CD4-positive, alpha-beta T cell treated with Interleukin-17A for 1 hour (primary cell): ENCODE measurements at places on chromosomes 3 and 15.

DNA sequence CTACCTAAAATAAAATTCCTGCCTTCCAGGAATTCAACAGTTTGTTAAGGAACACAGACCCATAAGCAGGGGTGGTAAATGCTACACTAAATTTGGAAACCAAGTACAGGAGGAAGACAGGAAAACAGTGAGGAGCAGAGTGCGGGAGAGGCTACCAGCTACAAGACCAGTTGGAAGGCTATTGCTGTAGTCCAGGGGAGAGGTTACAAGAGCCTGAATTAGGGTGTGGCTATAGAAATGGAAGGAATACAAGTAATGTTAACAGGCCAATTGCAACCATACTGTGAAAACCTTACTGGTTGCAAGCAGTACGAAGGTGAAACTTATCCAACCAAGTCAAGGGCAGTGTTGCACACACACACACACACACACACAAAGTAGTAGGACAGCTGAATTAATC, 880 bp upstream of the ARMC8 start:
- no peak for DNase-seq

DNA sequence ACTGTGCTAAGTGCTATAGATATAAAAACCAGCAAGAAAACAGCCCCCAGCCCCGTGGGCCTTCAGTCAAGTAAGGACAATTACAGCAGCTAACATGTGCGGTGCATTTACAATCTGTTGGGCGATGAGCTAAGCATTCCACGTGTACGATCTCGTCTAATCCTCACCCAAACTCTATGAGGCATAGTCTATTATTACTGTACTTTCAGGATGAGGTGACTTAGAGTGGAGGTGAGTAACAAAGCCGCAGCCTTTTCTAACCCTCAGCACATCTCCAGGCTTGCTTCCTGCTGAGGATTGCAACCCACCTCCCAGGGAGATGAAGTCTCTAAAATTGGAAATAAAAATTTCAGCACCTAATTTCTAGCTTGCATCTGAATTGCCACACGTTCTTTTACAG, 53.2 kb upstream of the MCF2L2 start:
- DNase-seq: no peak

DNA sequence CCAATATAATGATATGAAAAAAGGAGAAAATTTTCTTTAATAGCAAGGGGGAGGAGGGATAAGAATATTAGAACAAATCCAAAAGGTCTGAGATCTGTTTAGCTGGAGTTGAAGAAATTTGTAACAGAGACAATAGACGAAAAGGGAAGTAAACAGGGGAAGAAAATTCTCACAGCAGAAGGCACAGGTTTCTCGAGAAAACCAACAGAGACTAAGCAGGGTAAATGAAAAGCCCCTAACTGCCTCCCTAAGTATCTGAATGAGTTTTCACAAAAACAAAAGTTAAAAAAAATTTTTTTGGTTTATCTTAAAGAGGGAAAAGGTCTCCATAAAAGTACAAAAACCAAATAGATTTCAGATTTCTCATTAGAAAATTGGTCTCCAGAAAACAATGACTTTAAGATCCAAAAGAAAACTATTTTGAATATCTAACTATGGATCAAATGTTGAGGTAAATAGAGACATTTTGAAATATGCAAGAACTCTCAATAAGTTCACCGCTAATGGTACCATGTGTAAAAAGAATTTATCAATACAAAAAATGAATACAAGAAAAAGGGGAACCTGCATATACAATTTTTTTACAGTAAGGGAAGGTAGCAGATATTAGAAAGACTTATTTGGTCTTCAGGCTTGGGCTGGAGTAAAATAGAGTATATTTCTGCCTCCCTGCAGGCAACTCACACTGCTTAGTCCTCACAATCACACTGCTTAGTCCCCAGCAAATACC, 23.9 kb upstream of the NEK10 start:
- DNase-seq: no peak

DNA sequence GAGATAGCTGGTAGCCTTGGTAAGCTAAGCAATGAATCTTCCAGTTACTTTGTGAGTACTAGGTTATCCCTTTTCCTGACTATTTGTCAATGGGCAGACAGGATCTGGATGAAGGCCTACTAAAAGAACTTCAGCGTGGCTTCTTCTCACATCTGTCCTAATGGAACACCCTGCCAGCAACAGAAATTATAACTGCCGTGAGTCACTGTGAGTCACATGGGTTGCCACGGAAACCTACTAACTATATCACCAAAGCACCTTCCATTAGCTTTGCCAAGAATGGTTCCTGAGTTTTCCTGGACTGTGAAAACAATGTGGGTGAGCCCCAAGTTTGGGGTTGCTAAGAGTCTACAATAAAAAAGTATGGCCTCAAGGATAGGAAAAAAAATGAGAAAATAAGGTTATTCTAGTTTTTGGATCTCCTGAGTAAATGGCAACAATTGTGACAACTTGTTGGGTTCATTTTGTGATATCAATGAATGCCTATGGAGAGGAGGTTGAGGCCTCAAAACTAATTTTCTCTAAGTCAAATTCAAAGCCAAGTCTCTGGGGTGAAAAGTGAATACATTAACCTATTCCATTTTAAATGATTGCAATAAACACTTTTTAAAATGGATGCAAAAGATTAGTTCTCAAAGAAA, 195.1 kb upstream of the ICE2 start:
- DNase-seq: no peak

DNA sequence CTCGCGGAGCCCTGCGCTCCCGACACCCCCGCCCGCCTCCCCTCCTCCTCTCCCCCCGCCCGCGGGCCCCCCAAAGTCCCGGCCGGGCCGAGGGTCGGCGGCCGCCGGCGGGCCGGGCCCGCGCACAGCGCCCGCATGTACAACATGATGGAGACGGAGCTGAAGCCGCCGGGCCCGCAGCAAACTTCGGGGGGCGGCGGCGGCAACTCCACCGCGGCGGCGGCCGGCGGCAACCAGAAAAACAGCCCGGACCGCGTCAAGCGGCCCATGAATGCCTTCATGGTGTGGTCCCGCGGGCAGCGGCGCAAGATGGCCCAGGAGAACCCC, 464 bp downstream of the SOX2 start:
- DNase-seq: no peak

DNA sequence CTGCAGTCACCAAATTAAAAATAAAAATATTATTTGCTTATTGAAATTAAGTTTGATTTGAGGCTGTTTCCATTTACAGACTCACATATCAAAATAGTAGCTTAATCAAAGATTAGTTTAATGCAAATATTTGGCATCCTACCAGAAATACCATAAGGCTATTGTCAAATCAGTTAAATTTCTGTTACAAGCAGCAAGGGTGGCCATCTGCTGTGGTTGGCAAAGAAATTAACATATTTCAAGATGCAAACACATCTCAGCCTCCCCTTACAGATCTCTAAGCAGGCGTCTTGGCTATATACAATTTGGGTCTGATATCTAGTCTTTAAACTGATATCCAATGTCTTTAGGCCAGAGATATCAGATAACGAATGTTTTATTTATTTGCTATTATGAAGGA, 83.2 kb upstream of the NEDD4 start:
- DNase-seq: no peak
